ENCODE measurements at places on chromosomes 5 and 9. TPM values are rescaled to one million over a fixed set of nuclear protein-coding genes. Genes with fewer than 3 reads are reported as not detected.

SERF1A gene
- total RNA-seq, result 1.7 TPM

C6 gene
- not detected for total RNA-seq

LHFPL2 gene
- 90.5 TPM for total RNA-seq

NEUROG1 gene
- not detected for total RNA-seq

PDZD2 gene
- 0.19 TPM for total RNA-seq

BTNL3 gene
- total RNA-seq, result not detected

PMPCA gene
- 37.7 TPM for total RNA-seq

PROB1 gene
- 0.40 TPM for total RNA-seq

C5orf63 gene
- total RNA-seq, result 2.0 TPM

OTP gene
- not detected for total RNA-seq

NUTM2F gene
- total RNA-seq, result not detected

FGD3 gene
- not detected for total RNA-seq

INSL6 gene
- total RNA-seq, result not detected

Measured in aortic smooth muscle cell (primary cell).